ENCODE measurements at places on chromosomes 2 and 18. TPM values are rescaled to one million over a fixed set of nuclear protein-coding genes. Genes with fewer than 3 reads are reported as not detected.

The CABLES1 gene
- total RNA-seq, result 7.5 TPM

DNA sequence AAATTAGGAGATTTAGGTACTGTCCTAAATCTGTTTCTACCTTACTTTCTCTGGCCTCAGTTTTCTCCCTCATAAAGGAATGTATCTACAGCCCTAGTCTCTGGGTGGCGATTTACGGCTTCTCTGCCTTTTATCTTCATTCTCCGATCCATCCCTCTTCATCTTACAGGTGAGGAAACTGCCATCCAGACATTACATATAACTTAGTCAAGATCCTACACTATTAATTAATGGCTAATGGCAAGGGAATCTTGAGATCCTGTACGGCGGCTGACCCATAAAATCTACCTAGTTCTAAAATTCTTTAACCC, 386 bp upstream of the YIPF4 start:
- DNase-seq, result no peak

- no peak for DNase-seq
These were observed 3.8 kb downstream of the KRCC1 start for GRCh38 chr2:88051792-88052191.

DNA sequence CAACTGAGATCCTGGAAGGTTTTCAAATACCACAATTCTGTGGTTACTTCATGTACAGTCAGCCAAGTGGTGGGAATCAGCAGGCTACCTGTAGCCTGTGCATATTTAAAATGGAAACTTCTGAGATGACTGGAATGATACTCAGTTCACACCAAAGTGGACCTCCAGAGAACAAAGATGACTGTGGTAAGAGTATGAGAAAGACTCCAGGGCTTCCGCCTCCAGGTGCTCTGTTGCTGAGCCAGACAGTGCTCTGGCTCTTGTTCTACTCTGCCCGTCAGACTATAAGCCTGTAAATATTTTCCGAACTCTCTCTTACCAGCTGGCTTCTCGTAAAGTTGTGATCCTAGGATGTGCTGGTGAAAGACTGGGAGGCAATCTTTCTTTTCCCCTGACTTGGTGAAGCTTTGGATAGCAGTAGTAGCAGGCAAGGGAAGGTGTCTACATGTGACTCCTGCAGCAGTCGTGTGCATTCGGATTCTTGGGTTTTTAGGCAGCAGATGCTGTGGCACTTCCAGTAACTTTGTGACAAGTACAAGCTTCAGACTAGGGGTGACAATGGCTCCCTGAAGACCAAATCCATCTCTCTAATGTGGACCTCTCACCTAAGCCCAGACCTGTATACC, 23.1 kb downstream of the ST3GAL5 start:
- no peak for DNase-seq

DNA sequence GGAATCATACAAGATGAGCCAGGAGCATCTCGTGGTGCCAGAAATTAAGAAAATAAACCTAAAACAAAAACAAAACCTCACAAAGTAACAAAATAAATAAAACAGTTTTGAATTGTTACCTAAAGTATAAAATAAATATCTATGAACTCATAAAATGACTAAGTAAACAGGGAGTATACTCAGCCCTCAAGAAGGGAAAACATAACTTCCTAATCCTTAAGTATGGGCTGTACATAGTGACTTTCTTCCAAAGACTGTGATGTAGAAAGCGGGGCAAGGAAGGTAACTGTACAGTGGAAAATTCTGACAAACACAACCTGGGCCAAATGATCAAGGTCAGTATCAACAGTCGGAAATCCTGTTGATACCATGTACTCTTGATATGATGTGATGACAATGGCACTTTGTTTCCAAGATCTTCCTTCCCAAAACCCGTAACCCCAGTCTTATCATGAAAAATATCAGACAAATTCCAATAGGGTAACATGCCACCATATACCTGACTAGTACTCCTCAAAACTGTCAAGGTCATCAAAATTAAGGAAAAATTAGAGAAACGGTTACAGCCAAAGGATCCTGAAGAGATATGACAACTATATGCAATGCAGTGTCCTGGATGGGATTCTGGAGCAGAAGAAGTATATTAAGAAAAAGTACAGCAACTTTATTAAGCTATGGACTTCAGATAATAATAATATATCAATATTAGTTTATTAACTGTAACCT, 76.0 kb upstream of the XIRP2 start:
- no peak for DNase-seq

- no peak for DNase-seq
These were observed 80.4 kb downstream of the POLR1A start for GRCh38 chr2:86025229-86025820.

Data from kidney epithelial cell (primary cell).